ENCODE measurements at places on chromosomes 11 and 22.

GRCh38 chr11:103652013-103652412, 384.4 kb upstream of the DDI1 start:
- H3K27ac ChIP-seq: no peak overlapping the region

GRCh38 chr22:31488988-31489617, 539 bp downstream of the EIF4ENIF1 start:
- peak overlapping the region; percentile 33 for H3K27ac ChIP-seq
- H3K4me1 ChIP-seq: peaks cover 5% of the 10 kb centered on the region
- H3K4me3 ChIP-seq: peak overlapping the region; percentile 82
- no peak for DNase-seq
- no peaks in the 10 kb centered on the region for H3K27me3 ChIP-seq
- peaks cover 23% of the 10 kb centered on the region for H3K36me3 ChIP-seq

- no peak overlapping the region for H3K27ac ChIP-seq
- no peaks in the 10 kb centered on the region for H3K36me3 ChIP-seq
- H3K4me1 ChIP-seq: no peaks in the 10 kb centered on the region
- H3K4me3 ChIP-seq: no peak overlapping the region
- no peak for DNase-seq
These were observed 10.4 kb downstream of the PDHX start for GRCh38 chr11:34926831-34927132.

DNA sequence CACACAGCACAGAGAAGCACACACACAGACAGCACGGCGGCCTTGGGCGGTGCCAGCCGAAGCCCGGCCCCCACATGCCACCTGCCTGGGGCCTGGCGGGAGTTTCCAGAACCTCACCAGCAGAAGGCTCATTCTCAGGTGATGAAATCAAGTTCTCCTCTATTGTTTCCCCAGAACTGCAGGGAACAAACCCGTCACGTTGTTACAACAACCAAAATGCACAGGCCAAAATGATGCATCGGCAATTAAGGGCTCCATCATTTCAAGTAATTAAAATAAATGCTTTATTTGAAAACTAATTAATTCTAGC, 30.8 kb downstream of the GNB1L start:
- no peak for DNase-seq
- H3K36me3 ChIP-seq: peaks cover 30% of the 10 kb centered on the region
- H3K4me1 ChIP-seq: peaks cover 11% of the 10 kb centered on the region
- H3K4me3 ChIP-seq: no peak overlapping the region
- no peak overlapping the region for H3K27ac ChIP-seq

- H3K4me1 ChIP-seq: peaks cover 19% of the 10 kb centered on the region
- peak overlapping the region; percentile 92 for H3K4me3 ChIP-seq
- peak; percentile 37 for DNase-seq
- peaks cover 2% of the 10 kb centered on the region for H3K27me3 ChIP-seq
These were observed 3.4 kb downstream of the CADM1 start for GRCh38 chr11:115500547-115501501.

DNA sequence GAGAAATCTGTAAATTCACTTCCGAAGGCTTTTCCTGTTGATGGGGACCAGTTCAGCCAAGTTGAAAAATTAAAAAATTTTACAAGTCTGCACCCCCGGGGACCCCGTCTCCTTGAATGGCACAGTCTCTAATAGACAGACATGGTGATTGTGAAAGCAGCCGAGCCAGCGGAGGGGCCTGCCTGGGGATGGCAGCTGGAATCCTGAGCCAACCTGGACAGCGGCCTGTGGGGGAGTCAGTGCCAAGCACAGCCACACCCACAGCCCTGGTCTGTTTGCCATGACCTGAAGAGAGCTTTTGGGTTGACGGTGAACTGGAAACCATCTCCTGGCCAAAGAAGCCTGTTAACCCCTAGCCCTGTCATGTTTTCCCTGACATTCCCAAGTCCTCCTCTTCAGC, 64.7 kb downstream of the PARVG start:
- no peak for DNase-seq
- H3K4me1 ChIP-seq: no peaks in the 10 kb centered on the region
- no peak overlapping the region for H3K4me3 ChIP-seq
- peaks cover 19% of the 10 kb centered on the region for H3K36me3 ChIP-seq
- H3K27me3 ChIP-seq: no peaks in the 10 kb centered on the region

GRCh38 chr11:10305964-10306918, 1.4 kb downstream of the ADM start:
- H3K36me3 ChIP-seq: no peaks in the 10 kb centered on the region
- peaks cover 67% of the 10 kb centered on the region for H3K4me1 ChIP-seq
- H3K27ac ChIP-seq: peak overlapping the region; percentile 25
- H3K27me3 ChIP-seq: peaks cover 83% of the 10 kb centered on the region

DNA sequence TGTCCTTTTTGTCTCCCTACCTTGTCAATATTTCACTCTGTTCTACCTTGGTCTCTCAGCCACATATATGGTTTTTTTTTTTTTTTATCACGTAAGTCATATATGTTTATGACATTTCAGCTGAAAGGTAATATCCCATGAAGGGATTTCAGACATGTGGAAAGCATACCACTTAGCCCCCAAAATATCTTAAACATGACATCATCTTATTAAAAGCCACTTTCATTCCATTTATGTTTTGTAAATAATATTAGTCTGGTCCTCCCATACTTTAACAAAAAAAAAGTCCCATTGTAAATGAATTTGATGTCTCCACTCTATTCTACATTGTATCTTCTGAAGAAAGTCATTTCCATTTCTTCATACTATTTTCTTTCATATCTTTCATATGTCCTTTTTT, 85.4 kb downstream of the CSTPP1 start:
- no peaks in the 10 kb centered on the region for H3K36me3 ChIP-seq
- H3K27me3 ChIP-seq: no peaks in the 10 kb centered on the region
- DNase-seq: no peak
- H3K4me1 ChIP-seq: no peaks in the 10 kb centered on the region
- H3K27ac ChIP-seq: no peak overlapping the region

GRCh38 chr22:37138849-37139561, 10.7 kb downstream of the IL2RB start:
- no peak for DNase-seq
- H3K4me3 ChIP-seq: no peak overlapping the region
- no peaks in the 10 kb centered on the region for H3K27me3 ChIP-seq
- H3K36me3 ChIP-seq: no peaks in the 10 kb centered on the region
- H3K27ac ChIP-seq: no peak overlapping the region
- H3K4me1 ChIP-seq: no peaks in the 10 kb centered on the region

DNA sequence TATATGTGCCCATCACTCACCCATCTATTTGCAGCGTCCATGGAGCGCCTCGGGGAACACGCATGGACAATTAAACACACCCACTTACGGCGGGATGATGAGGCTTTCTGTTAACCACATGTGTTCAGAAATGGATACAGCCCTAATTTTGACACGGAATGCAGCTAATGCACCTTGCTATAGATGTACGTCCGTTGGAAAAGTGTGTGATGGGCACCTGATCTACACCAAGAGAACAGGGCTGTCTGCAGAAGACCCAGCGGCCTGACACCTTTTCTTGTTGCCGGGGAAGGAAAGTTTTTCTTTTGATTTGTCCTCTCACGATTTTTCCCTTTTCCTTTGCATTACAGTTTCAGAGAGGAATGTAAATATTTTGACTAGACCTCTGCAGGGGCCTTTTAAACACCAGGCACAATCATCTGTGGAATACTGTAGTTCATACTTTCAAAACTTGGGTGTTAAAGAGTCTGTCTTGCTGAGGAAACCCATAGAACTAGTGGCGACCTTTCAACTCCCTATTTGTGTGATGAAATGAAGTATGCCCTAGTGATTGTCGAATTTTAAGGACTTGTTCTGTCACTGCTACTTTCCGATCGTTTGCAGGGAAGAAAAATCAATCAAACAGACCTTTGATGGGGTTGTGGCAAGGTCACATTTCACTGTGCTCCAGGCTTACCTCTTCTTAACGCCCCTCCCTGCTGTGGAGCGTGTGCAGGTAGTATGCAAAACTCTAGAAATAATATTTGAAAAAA, 16.5 kb upstream of the PAX6 start:
- no peak overlapping the region for H3K27ac ChIP-seq
- H3K27me3 ChIP-seq: peaks cover 82% of the 10 kb centered on the region
- H3K4me3 ChIP-seq: no peak overlapping the region
- H3K36me3 ChIP-seq: peaks cover 2% of the 10 kb centered on the region
- DNase-seq: no peak

GRCh38 chr11:132126973-132127899, 756.8 kb downstream of the NTM start:
- no peak overlapping the region for H3K4me3 ChIP-seq
- peak overlapping the region; percentile 52 for H3K27ac ChIP-seq
- no peaks in the 10 kb centered on the region for H3K36me3 ChIP-seq
- H3K27me3 ChIP-seq: no peaks in the 10 kb centered on the region

DNA sequence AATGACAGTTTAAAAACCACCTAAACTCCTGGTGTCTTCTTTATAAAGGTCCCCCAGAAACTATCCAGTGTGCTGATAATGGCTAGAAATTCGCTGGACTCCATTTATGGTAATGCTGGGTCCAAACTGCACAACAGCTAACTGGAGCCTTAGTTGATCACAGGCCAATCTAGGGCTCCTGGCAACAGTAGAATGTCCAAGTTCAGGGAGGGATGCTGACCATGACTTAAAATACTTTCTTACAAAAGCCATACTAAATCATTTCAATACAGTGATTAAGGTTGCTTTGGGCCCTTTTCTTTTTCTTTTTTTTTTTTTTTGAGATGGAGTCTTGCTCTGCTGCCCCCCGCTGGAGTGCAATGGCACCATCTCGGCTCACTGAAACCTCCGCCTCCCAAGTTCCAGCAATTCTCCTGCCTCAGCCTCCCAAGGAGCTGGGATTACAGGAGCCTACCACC, 14.5 kb upstream of the GAB2 start:
- H3K4me3 ChIP-seq: no peak overlapping the region
- DNase-seq: no peak
- H3K4me1 ChIP-seq: no peaks in the 10 kb centered on the region
- H3K36me3 ChIP-seq: no peaks in the 10 kb centered on the region

DNA sequence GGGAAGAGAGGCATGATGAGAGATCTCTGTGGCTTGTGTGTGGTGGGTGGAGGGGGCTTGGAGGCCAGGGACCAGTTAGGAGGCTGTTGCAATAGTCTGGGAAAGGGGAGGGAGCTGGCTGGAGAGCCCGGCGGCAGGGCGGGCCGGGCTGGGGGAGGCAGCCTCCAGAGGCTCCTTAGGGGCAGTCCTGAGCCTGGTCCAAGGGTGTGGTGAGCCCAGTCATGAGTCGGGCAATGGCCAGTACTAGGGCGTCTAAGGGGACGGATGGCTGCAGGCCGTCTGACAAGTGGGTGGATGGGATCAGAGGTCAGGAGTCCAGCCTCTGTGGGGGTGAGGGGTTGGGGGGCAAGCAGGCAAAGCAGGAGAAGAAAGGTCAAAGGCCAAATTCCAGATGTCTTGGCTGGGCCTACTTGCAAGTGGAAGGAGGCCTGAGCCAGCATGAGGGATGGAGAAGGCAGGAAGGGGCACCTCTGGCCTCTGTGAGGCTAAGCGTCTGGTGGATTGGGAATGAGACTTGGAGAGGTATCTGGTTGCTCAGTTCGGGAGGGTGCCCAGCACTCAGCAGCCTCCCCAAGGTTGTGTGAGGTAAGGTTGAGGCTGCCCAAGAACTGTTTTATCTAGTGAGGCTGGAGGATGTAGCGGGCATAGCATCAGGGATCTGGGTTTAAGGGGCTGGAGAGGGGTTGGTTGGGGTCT, 6.0 kb upstream of the CD248 start:
- peaks cover 35% of the 10 kb centered on the region for H3K4me1 ChIP-seq
- no peaks in the 10 kb centered on the region for H3K27me3 ChIP-seq
- H3K36me3 ChIP-seq: no peaks in the 10 kb centered on the region

GRCh38 chr11:7673724-7674434, 579 bp upstream of the CYB5R2 start:
- peaks cover 34% of the 10 kb centered on the region for H3K4me1 ChIP-seq
- peak overlapping the region; percentile 37 for H3K4me3 ChIP-seq
- peak; percentile 70 for DNase-seq

DNA sequence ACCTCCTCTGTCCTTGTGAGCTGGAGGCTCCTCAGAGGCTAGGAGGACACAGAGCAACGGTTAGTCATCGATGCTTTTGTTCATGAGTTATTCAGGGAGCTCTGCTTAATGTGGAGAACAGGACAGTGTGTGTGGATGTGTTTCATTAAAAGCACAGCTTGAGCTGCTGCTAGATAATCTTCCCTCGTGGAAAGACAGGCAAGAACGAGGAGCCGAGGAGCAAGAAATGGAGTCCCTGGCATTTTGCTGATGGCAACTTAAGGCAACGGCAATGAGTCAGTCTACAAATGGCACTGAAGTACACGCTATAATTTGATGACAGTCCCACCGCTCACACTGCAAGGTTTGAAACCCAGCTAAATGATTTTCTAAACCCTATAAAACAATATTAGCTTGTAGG, 106.2 kb downstream of the IGLL1 start:
- H3K27ac ChIP-seq: no peak overlapping the region
- no peaks in the 10 kb centered on the region for H3K4me1 ChIP-seq
- DNase-seq: peak; percentile 8
- H3K36me3 ChIP-seq: no peaks in the 10 kb centered on the region

DNA sequence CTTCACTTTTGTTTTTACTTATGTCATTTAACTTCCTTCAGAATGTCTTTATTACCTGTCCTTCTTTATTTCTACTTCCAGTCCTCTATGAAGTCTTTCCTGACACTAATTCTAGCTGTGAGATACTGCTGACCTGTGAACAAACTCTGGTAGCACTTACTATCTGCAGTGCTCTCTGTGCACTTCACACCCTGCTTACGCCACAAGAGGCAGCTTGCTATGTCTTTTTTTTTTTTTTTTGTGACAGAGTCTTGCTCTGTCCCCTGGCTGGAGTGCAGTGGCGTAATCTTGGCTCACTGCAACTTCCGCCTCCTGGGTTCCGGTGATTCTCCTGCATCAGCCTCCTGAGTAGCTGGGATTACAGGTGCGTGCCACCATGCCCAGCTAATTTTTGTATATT, 10.7 kb downstream of the STIM1 start:
- H3K27ac ChIP-seq: no peak overlapping the region
- no peak for DNase-seq
- no peaks in the 10 kb centered on the region for H3K27me3 ChIP-seq
- H3K4me1 ChIP-seq: peaks cover 4% of the 10 kb centered on the region
- no peak overlapping the region for H3K4me3 ChIP-seq

DNA sequence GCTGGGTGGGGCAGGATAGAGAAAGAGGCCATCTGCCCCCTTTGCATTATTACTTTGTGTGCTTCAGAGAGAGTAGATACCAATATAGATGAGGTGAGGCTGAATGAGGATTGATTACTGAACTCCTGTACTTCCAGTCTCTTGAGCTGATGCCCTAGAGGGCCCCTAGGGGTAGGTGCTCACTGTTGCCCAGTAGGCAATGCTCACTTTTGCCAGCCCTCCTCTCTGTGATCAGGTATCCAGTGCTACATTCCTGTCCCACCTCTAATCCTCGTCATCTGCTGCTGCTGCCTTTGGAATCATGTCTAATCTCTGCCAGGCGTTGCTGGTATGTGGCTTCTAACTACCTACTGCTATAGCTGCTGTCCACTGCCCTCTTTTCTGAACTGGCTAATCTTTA, 57.2 kb downstream of the CCDC83 start:
- no peaks in the 10 kb centered on the region for H3K27me3 ChIP-seq
- no peaks in the 10 kb centered on the region for H3K4me1 ChIP-seq
- no peak for DNase-seq
- H3K4me3 ChIP-seq: no peak overlapping the region
- no peaks in the 10 kb centered on the region for H3K36me3 ChIP-seq
- no peak overlapping the region for H3K27ac ChIP-seq

Data from spinal cord (tissue), 10 donors.